ENCODE measurements at places on chromosomes 1 and 21.

DNA sequence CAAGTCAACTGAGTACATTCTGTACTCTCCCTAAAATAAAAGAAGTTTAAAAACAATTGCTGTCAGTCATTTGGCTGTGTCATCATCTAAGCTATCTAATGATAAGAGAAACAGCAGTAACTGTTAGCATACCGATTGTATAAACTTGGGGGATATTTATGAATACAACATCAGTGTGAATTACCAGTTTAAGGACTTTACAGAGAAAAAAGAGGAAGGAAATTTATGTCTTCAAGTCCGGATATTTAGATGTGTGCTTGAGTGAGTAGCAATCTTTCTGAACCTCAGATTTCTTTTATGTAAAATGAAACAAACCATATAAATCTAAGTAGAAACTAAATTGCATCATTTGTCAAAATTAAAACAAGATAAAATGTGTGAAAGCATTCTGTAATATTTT lies 1557.0 kb downstream of the MRPL39 start:
- no peak for DNase-seq

DNA sequence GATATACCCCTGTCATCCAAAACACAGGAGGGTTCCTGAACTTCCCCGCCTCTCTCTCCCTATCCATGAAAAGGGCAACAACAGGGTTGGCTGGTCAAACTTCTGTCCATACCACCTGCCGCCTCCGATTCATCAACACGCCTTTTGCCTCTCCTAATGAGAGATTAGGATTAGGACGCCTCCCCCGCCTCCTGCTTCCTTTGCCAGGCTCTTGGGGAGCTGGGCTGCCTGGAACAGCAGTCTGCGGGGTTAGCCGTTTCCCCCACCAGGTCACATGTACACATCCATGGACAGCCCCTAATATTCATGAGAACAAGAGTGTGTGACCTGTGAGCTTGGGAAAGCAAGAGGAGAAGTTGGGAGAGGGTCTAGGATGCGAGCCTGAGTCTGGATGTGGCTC lies 2.3 kb upstream of the OPTC start:
- DNase-seq, result no peak

DNA sequence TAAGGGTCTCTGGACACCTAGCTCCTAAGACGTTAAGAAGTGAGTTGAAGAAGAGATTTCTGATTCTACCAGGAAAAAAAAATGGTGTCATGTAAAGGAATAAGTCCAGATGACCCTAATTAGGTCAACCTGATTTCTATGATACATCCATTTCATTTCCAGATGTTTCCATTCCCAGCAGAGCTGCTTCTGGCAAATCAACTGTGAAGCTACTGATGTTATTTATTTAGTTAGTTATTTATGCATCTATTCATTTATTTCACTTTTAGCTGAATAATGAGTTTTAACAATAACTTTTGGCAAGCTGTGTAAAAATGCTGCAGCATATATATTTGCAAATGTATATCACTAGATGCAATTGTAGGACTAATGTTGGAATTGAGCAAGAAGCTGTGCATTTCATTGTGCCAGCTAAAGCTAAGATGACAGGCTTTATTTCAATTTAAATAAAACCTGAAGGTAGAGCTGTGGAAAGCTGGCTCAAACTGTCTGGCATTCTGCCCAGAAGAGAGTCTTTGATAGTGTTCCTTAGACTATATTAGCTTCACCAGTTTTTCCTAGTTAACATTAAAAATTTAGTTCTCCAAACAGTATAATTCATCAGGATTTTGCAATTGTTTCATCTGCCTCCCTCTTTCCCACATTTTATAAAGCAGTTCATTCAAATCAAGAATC lies 1164.4 kb upstream of the ADGRL4 start:
- DNase-seq, result no peak

GRCh38 chr1:23463286-23463685 lies 20.7 kb downstream of the ASAP3 start:
- DNase-seq, result no peak

DNA sequence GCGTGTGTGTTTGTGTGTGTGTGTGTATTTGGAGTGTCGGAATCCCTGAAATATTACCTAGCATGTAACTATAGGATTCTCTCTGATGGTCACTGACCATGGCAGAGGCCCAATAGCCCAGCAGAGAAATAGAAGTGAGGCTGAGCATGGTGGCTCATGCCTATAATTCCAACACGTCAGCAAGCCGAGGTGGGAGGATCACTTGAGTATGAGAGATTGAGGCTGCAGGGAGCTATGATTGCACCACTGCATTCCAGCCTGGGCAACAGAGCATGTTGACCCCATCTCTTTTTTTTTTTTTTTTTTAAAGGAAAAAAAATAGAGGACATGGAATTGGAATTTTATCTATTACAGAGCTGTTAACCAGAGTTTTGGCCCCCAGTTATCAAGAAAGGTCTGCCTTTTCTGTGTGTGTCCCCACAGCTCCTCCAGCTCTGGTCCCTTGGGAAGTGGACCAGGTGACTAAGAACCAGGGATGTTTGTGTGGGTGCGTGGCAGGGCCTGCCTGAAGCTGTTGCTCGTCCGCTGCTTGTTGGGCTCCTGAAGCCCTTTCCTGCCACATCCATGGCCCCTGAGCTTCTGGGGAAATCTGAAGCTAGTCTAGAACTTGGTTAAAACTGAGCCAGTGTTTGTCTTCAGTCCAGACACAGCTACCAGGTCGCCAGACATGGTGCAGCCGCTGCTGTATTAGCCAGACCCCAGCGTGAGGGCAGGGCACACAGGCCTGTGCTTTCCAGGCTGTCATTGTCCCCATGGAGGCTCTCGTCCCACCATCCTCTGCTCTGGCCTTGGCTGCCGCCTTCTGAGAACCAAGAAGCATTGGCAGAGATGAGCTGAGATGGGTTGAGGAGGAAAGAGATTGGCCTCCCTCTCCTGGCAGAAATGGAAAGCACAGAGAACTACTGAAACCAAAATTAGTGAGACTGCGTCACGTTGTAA lies 25.5 kb downstream of the CAPN9 start:
- DNase-seq, result peak; percentile 85

GRCh38 chr1:35451125-35451528 lies 106.1 kb downstream of the KIAA0319L start:
- DNase-seq, result peak; percentile 74

DNA sequence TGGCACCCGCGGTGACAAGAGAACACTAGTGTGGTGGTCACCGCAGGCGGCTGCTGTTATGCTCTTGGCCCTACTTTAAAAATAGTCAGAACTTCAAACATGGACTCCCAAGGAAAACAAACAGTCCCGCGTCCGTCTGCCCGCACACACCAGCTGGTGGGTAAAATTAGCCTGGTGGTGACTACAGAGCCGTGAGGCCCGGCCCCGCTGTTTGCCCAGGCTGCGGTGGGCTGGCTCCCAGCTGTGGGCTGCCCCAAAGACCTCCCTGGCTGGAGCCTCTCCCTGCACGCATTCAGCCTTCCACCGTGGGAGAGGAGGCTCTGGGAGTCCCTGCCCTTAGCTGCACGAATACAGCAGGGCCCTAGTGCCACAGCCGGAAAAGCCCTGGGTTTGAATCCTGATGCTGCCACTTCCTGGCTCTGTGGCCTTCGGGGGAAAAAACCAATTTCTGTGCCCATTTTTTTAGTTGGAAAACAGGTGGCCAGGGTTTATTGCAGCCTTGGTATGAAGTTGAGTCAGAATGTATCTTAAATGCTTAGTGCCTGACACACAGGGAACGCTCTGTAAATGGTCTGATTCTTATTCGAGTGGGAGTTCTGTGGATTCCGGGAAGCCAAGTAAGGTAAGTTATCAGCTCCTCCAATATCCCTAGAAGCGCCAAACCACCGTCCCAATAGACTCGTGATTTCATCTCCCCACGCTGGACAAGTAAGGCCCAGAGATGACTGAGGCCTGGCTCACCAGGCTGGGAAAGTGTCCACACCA lies 58.2 kb downstream of the ALPL start:
- DNase-seq, result no peak

DNA sequence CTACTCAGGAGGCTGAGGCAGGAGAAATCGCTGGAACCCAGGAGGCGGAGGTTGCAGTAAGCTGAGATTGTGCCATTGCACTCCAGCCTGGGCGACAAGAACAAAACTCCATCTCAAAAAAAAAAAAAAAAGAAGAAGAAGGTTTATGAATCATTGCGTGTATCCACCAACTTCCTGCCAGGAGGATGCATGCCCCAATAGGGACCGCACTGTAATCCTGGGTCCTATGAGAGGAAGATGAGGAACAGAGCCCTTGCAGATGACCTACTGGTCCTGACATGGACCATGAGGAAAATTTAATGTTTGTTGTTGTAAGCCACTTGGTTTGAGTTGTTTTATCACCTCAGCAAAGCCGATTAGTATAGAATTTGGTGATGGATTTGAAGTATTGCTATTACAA lies 56.7 kb downstream of the PTGS2 start:
- no peak for DNase-seq

- DNase-seq, result no peak
These were observed 66.4 kb downstream of the DMRTB1 start for GRCh38 chr1:53525595-53525994.

DNA sequence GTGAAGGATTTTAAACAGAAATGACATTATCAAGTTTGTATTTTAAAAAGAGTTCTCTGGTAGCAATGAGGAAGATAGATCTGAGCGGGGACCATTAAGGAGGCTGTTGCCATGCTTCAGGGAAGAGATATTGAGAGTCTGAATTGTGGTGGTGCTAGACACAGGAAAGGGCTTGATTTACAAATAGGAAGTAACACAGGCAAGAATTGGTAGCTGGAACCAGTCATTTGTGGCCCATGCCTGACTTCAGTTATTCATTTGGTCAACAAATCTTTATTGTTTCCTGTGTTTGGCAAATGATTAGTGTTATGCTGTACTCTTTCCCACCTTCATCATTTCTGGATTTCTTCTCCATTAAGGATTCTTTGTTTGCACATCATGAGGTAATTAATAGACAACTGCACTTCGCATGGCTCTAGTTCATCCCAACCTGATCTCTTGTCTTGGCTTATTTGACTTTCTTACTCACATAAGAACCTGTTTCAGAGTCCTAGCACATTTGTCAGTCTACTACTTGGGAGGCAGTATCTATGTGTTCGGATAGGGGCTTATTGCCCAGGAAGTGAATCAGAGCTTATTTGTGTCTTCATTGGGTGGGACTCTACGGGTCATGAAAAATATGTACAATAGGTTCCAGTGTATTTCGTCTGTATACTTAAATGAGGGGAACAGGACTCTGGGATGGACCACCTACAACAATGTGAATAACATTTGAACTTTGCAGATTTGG lies 32.3 kb downstream of the EEIG2 start:
- DNase-seq, result no peak

DNA sequence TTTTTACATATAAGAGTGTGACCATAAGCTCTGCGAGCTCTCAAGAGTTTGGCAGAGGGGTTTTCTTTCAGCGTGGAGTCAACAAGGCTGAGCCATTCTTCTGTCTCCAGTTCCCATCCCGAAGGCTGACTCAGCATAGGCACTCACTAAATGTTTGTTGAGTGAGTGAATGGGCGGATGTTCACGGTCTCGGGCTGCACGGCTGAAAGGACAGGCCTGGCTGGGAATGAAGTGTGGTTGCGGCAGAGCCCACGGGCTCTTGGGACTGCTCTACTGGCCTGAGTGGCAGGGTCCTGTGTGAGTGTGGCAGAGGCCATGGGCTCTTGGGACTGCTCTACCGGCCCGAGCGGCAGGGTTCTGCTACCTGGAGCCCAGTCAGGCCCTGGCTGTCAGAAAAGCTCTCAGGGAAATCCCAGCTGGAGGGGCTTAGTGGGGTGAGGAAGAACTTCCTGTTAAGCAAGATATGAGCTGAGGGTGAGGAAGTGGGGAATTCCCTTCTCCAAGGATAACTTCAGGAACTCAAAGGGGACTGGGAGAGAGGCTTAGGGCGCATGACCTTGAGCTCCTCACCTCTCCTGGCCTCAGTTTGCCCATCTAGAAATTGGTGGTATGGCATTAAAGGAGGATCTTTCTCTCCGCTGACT lies 56.6 kb upstream of the C1orf174 start:
- no peak for DNase-seq

GRCh38 chr1:226873771-226874578 lies 3.6 kb downstream of the PSEN2 start:
- DNase-seq, result no peak
